Adipocyte (in vitro differentiated cells): ENCODE measurements at places on chromosomes 4 and X.

DNA sequence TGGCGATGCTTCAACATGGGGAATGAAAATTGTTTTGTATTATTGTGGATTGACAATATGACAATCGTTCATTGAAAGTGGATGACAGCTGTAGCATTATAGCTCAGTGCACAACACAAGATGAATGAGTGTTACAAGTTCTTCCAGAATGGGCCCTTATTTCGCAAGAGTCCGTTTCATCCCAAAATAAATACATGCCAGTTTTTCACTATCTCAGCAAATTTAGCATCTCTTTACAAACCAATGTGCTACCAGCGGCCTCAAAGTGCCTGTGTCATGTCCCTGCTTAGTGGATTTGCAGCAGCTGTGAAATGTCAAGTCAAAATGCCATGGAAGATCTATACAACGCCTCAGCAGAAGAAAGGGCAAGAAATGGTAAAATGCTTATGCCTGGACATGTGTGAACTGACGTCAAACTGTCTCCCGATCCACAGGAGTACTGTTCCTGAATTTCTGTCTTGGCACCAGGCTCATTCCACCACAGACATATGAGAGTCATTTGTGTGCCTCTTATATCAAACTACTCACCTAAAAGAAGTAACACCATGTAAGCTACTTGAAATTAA lies 109.6 kb downstream of the MAML3 start:
- DNase-seq: no peak

GRCh38 chr4:1116838-1117237 lies 3.5 kb upstream of the RNF212 start:
- DNase-seq: no peak

DNA sequence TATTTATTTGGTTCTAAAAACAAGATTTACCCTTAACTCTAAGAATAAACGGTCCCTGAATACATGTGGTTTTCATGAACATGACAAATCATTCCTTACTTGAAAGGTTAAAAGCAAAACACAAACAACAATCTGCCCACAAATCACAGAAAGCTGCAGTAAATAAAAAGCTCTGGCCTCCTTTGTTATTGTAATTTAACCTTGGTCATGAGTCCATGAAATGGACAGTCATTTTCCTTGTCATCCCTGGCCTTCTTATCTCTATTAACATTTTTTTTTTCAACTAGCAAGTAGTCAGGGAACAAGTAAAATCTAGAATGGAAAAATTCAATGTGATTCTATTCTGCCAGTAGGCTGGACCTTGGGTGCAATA lies 92.7 kb downstream of the SCD5 start:
- DNase-seq: peak; percentile 32

DNA sequence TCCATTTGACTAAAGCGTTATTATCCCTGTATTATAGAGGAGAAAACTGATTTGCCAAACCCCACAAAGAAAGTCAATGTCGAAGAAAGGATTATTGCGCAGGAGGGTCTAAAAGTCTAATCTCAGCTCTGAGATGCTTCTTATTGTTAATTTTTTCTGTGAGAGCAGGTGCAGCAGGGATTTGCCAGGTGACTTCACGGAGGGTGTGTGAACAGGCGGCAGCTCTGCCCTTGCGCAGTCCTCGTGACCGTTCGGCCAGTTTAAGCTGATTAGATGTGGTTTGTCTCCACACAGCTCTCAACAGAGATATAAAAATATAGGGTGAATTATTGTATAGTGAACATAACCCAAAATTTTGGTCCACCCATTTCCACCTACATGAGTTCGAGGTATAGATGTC lies 28.5 kb downstream of the TENM3 start:
- no peak for DNase-seq

GRCh38 chr4:156137679-156138473 lies 184.2 kb upstream of the CTSO start:
- DNase-seq: no peak

DNA sequence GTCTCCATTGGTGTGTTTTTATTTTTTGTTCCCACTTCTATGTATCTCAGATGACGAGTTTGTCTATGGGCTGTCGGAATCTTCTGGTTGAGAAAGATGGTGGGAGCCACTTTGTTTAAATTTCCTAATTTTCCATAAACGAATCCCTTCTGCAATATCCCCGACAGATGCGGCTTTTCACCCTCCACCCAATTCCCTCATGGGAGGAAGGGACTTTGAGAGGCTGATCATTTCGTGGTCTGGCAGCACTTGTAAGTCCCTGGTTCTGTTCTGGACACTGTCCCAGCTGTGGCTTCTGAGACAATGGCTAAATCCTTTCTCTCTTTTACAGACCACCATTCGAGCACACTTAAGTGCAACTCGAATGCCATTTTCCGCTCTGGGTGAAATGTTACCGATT lies 72.2 kb upstream of the PUDP start:
- DNase-seq: no peak

DNA sequence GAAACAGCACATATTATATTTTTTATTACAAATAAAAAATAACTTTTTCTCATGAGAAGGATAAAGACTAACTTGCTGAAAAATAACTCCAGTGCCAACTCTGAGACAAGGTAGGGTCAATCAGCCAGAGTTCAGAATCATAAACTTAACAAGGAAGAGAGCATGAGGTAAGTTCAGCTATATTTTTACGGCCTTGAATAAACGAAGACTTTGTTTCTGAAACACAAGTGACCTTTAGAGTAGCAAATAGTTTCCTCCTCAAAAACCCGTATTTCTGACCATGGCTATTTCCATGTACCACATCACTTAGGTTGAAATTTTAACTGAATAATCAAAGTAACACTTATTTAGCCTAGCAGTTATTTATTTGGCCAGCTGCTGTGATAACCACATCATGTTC lies 45.5 kb downstream of the PRDM5 start:
- DNase-seq: no peak

DNA sequence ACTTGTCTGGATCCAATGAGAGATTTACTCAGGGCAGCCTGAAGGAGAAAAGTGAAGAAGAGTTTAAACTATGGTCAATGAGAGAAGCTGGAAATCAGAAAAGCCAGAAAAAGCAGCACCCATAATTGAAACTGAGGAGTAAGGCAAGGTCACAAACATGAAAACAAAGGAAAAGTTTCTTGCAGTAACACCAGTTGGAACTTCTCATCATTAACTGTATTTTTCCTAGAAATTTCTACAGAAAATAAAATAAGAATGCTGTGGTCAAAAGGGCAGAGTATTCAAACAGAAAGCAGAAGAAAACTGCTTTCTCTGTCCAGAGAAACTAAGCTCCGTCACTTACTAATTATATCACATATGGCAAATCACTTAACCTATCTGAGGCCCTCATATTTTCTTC lies 102.2 kb downstream of the OR13H1 start:
- DNase-seq: no peak

DNA sequence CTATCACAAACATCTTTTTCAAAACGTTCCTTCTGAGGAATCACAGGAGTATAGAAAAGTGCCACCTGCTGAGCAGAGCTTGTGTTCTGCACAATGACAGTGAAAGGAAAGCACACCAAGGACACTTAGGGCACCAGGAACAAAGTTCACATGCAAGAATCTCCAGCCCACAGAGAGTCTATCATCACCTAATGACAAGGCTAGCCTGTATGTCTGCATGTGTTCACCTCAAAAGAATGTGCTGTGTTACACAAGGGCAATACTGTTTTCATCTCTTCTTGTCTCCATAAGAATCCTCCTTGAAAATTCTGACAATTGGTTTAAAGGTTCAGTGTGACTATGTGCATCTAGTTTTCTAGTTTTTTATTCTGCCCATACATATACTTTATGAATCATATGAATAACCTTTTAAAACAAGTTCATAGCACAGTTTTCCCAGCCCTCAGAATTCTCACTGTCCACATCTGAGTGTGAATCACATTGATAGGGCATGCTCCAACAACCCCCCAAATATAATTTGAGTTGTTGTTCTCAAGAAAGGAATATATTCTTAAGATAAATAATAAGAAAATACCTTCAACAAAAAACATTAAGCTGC lies 118.0 kb downstream of the PWWP3B start:
- no peak for DNase-seq

DNA sequence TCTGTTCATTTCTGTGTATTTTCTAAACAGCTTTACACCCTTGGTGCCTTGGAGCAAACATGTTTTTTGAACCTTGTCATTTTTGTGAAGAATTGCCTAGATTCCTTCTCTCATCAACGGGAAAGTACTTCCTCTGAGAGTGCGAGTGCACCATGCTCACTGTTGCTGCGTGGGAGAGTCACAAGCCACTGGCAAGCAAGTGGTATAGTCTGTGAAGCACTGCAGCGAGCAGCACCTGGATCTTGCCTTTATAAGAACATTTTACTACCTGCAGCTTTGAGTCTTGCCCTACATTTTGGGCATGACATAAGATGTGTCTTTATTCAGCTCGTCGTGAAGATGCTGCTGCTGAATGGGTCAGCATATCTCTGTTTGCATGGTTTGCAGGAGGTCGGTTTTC lies 44.9 kb downstream of the HADH start:
- DNase-seq: no peak

GRCh38 chr4:17068392-17068791 lies 169.9 kb upstream of the LDB2 start:
- no peak for DNase-seq

DNA sequence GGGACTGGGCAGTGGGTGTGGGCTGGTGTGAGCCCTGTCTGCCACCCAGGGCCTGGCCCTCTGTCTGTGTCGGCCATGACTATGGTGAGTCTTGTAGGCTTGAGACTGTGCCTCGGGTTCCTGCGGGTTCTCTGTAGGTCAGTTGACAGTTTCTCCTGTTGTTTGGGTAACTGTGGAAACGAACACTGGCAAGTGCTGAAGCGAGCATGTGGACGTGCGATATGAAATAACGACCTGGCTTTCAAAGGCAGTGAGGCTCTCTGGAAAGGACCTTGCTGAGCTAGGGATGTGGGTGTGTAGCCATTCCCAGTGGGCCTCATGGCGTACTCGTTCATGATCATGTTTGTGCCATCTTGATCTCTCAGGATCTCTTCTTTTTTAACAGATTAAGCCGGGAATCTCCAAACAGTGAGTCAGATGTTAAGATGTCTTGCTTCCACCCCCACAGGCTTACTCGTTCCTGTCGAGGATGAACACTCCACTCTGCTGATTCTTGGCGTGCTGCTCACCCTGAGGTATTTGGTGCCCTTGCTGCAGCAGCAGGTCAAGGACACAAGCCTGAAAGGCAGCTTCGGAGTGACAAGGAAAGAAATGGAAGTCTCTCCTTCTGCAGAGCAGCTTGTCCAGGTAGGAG lies 41.3 kb downstream of the HTT start:
- DNase-seq: peak; percentile 47

DNA sequence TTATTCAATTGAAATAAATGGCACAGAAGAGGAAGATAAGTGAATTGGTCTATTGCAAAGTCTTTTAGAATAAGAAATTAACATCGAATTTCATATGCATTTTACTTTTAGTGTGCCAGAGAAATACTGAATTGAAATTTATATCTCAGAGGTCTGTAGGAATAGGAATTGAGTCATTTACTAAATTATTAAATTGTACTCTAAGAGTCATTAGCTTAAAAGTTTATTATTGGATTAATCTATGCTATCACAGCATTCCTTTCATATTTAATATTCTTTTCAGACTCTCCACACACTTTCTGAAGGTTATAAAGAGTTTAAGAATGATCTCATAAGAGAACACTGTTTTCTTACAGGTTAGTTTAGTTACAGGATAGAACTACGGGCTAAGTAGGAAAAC lies 2711.5 kb downstream of the ARAP2 start:
- no peak for DNase-seq

GRCh38 chr4:7423801-7424552 lies 10.8 kb downstream of the PSAPL1 start:
- no peak for DNase-seq
